ENCODE measurements at places on chromosomes 3 and 15.

GRCh38 chr15:70856177-70856883, 2.4 kb upstream of the LARP6 start:
- no peak for DNase-seq

- no peak for DNase-seq
These were observed 21.6 kb downstream of the TRH start for GRCh38 chr3:129996073-129996472.

DNA sequence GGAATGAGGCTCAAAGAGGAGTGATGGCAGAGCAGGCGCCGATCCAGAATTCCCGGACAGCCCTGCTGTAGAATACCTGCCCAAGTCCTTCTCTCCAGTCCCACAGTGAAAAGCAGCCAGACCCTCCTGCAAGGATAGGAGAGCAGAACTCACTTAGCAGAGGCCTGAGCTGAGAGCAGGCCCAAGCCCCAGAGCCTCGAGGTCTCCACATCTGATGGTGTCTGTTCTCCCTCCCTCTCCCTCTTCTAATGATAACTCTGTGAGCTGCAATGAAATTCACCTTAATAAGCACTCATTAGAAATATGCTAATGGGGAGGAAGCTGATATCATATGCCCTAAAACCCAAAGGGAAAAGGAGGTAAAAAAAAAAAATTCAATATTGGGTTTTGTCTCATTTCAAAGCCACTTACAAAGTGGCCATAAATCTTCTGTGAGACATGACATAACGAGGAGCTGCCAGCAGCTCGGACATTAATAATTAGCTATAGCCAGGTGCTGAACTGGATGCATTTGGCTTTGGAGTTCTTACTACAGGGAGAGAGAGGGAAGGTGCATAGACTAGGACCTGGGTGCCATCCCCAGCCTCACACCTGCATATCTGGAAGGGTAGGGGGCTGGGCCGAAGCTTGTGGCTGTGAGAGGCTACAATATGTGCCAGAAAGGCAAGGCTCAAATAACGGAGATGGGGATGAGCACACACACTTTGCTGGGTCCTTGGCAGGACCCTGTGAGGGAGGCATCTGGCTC, 108.4 kb downstream of the MEGF11 start:
- no peak for DNase-seq

DNA sequence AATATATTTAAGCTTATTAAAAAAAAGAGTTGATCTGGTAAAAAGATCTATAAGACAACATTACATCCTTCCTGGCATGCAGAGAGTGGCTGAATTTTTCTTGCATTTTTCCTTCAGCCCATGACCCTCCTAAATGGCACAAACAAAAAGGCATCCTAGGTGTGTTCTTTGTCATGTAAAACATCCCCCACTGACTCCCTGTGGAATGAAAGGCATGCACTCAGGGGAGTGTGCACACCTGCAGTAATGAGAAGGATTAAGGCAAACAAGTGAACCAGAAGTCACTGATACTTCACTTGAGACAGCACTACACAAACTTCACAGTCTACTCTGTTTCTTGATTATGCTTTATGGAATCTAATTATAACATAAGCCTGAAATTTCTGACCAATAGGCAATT, 195.0 kb downstream of the RBMS3 start:
- DNase-seq, result no peak

DNA sequence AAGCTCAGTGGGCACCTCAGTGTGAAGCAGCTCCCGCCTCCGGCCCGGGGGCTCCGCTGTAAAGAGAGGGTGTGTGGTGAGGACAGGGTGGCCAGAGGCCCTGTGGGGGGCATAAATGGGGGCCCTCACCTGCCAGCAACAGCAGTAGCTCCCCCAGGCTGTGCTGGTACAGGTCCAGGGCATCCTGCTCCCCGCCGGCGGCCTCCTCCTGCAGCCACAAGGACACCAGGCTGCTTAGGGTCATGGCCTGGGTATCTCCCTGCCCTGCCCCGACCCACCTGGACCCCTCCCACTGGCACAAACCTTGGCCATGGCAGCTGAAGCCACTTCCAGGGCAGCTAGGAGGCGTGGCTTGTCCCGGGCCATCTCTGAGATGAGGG, 4.8 kb downstream of the ULK3 start:
- no peak for DNase-seq

Data from AG09309 (cell line).